Stimulated activated CD4-positive, alpha-beta T cell treated with anti-CD3 and anti-CD28 coated beads, Interleukin-12 subunit alpha, Interleukin-12 subunit beta, amount 100 ng/mL, for 48 hours (primary cell): ENCODE measurements at places on chromosomes 6 and 20.
A peak's percentile ranks its signal among the peaks of the same experiment; 100 is the strongest.

- DNase-seq: no peak
Measured at GRCh38 chr20:50533061-50533460, 22.9 kb downstream of the PTPN1 start.

DNA sequence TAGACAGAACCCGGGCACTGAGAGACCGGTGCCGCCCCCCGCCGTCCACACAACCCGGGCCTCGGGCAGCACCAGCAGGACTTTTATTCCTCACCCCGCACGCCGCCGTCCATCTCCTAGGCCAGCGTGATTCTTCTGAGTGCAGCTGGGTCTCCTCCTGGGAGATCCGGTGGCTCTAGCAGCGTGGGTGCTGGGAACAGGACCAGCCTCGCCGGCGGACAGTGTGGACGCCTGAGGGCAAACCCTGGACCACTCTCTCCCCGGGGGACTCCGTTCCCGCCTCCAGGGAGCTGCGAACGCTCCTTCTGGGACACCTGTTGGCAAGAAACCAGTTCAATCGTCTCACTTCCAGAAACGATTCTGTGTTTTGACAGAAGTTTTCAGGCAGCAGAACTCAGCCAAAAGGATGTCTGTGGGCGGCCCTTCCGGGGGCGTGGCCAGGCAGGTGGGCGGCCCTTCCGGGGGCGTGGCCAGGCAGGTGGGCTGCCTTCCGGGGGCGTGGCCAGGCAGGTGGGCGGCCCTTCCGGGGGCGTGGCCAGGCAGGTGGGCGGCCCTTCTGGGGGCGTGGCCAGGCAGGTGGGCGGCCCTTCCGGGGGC lies 130.7 kb downstream of the DLL1 start:
- no peak for DNase-seq

GRCh38 chr6:27547157-27548075 lies 74.5 kb upstream of the ZNF184 start:
- peak; percentile 30 for DNase-seq

GRCh38 chr20:64246616-64247306 lies 8.8 kb upstream of the PCMTD2 start:
- no peak for DNase-seq

- no peak for DNase-seq
Measured at GRCh38 chr6:143535189-143535614, 23.7 kb upstream of the FUCA2 start.

- DNase-seq: no peak
Measured at GRCh38 chr20:41552295-41553068, 65.7 kb downstream of the CHD6 start.

DNA sequence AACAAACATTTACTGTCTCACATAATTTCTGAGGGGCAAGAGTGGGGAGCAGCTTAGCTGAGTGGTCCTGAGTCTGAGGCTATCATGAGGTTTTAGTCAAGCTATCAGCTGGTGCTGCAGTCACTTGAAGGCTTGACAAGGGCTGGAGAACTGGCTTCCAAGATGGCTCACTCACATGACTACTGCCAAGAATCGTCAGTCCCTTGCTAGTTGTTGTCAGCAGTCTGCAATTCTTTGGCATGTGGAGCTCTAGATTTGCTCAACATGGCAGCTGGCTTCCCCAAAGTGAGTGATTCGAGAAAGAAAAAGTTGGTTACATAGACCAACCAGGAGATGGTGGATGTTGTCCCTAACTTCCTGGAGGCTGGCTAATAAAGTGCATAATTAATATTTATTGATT lies 2.8 kb upstream of the LRRC1 start:
- no peak for DNase-seq

DNA sequence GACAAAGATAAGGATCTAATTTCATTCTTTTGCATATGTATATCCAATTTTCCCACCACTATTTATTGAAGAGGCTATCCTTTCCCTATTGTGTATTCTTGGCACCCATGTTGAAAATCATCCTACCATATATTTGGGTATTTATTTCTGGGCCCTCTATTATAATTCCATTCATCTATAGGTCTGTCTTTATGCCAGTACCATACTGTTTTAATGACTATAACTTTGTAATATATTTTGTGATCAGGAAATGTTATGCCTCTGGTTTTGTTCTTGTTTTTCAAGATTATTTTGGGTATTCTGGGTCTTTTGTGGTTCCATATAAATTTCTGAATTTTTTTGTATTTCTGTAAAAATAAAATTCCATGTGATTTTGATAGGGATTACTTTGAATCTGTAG lies 347.6 kb upstream of the SULF2 start:
- no peak for DNase-seq

DNA sequence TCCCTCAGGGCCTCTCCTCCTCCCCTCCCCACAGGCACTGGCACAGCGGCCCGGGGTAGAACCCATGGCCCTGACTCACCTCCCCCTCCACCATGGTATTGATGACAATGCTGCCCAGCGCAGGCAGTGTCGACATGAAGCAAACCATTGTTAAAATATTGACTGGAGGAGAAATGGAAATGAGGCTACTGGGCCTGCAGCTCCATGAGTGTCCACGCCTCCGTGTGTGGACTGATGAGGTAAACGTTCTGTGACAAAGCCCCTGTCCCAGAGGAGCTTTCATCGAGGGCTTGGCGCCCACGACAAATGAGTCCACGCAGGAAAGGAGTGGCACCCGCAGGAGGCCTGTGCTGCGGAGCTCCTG lies 402.7 kb downstream of the TAF4 start:
- DNase-seq: no peak

DNA sequence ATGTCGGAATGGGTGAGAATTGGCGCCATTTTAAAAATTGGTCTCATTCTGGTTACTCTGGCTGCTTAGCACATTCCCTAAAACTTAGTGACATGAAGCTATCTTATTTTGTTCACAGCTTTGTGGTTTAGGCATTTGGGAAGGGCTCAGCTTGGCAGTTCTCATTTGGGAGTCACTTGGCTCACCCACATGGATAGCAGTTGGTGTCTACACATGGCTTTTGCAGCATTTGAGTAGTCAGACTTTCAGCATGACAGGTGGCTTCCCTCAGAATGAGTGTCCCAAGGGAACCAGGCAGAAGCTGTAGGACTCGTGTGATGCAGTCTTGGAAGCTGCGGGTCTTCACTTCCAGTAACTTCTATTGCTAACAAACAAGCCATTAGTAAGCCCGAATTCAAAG lies 64.6 kb downstream of the UST start:
- no peak for DNase-seq

GRCh38 chr6:132161283-132161682 lies 210.1 kb upstream of the CCN2 start:
- no peak for DNase-seq
